ENCODE measurements at places on chromosomes 4 and X. TPM values are rescaled to one million over a fixed set of nuclear protein-coding genes. Genes with fewer than 3 reads are reported as not detected.

DNA sequence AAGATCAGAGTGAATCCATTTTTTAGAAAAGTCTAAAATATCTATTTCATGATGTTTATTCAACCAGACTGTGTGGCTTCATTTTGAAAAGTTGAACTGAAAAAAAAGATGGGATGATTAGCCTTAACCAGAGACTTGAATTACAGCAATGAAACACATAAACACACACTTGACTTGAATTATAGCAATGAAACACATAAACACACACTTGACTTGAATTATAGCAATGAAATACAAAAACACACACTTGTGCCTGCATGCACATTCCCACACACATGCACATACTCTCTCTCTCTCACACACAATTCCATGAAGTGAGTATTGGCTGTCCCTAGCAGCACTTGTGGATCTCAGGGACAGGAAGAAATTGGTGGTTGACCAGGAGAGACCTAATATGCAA, 286.8 kb downstream of the USP46 start:
- DNase-seq, result no peak

- DNase-seq, result no peak
Observed at GRCh38 chr4:109295081-109295480, 7.4 kb downstream of the COL25A1 start.

DNA sequence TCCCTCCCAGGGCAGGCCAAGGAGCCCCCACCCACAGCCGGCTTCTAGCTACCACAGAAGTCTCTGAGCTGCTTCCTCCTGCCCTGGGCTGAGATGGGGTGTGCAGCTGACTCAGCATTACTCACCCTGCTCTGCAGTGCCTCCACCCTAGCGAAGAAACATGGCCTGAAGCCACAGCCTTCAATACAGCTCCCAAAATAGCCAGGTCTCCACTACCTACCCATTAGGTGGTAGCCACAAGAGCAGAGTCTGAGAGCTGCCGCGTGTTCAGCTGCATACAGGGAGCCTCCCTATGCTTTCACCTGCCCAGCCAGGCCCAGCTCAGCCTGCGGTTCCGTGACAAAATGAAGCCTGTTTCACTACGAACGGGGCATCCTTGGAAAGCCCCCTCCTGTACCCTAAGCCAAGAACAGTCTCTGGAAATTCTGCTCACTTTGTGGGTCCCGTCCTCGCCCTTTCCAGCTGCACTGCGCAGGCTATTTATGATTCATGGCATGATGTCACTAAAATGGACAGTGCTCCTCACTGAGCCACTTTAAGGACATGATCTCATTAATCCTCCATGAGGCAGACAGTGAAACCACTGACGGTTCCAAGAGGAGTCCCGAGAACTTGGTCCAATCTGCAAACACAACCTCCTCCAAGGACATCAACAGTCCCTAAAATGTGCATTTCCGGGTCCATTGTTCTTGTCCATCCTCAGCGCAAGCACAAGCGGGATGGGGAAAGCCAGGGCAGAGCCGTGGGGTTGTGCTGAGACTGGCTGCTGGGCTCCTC, 20.2 kb downstream of the WDR1 start:
- DNase-seq, result peak; percentile 53

GRCh38 chr4:5893004-5893580, at the start of gene CRMP1:
CRMP1 (minus strand) TSS chr4:5893086; CDS start chr4:5892969, 117 bp downstream.
- DNase-seq, result no peak

GRCh38 chr4:48311896-48312295, 29.4 kb upstream of the SLAIN2 start:
- no peak for DNase-seq

DNA sequence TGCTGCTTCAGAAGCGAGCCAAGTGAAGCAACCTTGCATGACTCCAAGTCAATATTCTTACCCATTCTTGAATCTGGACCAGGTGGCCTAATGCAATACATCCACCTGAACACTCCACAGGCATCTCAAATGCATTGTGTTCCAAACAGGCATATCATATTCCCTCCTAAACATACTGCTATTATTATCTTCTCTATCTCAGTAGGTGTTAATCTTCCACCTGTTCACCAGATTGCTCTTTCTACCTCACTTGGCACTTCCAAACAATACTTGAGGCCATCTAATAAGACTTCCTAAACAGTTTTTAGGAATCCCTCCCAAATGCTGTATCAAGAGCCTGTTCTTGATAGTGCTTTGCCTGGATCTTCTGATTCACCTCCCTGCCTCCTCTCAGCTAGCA, 90.7 kb downstream of the GPRIN3 start:
- no peak for DNase-seq

- no peak for DNase-seq
Observed at GRCh38 chrX:33906971-33907370, 225.1 kb downstream of the FAM47A start.

DNA sequence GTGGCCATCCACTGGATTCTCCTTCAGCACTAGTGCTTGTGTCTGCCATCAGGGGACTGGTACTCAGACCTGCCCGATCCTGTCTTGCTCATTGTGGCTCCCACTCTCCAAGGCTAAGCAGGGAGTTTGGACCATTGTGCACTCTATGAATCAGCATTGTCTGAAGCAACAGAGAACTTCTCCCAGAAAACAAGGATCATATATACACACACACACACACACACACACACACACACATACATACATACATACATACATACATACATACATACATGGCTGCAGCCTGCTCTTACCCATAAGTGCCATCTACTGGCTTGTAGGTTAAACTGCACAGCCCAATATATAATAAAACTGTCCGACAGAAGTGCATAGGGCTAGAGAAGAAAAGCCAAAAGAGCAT, 345.3 kb upstream of the LCORL start:
- DNase-seq, result peak; percentile 7

- peak; percentile 39 for DNase-seq
Observed at GRCh38 chr4:2714061-2714770, 41.9 kb downstream of the TNIP2 start.

GRCh38 chr4:175422331-175422730, 389.7 kb downstream of the GPM6A start:
- DNase-seq, result no peak

- no peak for DNase-seq
Observed at GRCh38 chr4:25759101-25759500, 103.5 kb downstream of the SLC34A2 start.

DNA sequence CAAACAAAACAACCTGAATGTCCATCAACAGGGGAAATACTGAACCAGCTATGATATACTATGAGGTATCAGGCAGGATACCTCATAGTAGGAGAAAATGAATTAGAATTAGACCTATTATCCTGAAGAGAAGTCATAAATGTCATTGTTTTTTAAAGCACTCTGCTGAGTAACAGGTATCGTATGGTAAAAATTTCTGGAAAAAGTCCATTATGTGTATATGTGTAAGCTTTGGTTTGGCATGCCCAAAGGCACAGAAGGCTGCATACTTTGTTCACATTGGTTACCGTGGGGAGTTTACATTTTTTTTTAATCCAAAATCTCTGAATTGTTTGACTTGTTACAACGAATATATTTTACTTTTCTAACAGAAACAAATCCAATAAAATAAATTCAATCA, 70.5 kb downstream of the RPS3A start:
- DNase-seq, result no peak

DNA sequence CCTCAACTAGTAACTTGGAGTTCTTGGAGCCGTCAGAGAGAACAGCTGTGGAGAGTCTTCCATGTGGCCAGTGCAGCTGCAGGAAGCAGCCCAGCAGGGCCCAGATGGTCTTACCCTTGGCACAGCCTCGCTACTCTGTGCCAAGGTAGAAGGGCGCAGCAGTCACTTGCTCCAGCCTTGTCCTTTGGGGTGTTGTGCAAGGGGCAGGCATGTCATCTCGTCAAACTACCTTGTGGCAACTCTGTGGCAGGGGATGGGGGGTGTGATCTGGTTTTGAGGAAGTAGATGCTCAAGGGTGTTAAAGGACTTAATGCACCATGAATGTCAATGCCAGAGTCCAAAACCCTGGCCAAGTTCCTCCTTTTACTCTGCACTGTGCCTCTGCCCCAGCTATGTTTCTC, 34.2 kb upstream of the TBC1D14 start:
- no peak for DNase-seq

- no peak for DNase-seq
Observed at GRCh38 chrX:118761939-118762707, 34.7 kb downstream of the IL13RA1 start.

GRCh38 chrX:125308653-125309052, 11.0 kb upstream of the TEX13C start:
- no peak for DNase-seq

- peak; percentile 3 for DNase-seq
Observed at GRCh38 chrX:38055170-38055847, 49.0 kb downstream of the SYTL5 start.

DNA sequence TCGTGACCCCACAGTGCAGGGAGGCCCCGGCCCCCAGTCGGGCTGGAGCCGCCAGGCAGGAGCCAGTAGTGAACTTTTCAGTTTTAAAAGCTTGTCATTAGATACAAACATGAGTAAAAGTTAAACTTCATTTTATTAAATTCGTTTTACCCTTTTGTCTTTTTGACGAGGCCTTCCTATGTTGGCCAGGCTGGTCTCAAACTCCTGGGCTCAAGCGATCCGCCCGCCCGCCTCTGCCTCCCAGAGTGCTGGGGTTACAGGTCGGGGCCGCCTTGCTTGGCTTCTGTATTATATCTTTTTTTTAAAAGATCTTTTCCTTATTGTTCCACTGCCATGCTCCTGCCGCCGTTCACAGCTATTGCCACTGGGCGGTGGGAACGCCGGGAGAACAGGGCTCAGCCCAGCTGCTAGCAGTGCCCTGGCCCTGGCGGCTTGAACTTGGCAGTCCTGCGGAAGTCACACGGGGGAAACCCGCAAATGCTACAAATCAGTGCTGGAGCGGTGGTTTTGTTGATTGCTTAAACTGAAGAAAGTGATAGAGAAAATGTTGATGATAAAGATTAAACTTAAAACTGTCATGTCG, 968 bp upstream of the NELFA start:
- peak; percentile 23 for DNase-seq

DNA sequence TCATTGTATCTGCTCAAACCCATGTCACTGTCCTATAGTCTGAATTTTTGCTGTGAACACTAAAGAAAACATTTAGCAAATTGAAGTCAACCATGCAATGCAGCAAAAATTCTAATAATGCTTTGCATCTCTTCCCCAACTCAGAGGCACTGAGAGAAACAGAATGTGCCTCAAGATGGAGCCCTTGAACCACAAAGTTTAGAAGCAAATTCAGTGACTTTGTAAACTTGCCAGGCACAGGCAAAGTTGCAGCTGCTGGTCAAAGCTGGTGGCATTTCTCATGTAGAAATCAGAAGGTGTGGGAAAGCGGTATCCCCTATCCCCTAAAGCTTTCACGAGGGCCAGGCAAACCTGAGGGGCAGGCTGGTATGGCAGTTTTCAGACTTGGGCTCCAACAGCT, 121.7 kb upstream of the DIPK2B start:
- DNase-seq, result peak; percentile 41

DNA sequence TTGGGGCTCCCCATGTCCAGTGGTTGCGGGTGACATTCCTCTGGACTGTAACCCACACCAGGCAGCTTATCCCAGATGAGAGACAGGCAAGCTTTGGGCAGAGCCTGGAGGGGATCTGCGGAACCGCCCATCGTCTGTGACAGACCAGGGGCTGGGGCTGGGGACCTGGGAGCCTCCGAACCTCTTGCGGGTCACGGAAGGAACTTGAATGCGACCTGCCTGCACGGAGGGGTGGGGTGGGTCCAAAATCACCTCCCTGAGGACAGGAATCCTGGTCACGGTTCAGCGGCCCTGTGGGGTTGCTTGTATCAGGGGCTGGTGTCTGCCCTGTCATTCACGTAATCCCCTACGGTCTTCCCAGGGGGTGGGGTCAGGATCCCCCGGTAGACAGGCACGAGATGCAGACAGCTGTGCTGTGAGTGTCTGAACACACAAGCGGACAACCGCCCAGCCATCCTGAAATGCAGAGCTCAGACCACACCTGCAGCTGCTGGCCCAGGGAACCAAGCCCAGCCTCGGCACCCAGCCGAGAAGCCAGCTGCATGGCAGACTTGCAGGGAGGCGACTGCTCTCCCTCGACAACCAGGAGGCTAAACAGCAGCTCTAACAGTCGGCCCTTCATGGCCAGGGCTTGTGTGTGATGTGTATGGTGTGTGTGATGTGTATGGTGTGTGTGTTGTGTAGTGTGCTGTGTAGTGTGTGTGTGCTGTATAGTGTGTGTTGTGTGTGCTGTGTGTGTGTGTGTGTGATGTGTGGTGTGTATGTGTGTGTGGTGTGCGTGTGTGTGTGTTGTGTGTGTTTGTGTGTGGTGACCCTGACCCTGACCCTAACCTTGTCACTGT, 105.9 kb upstream of the ADRA2C start:
- peak; percentile 77 for DNase-seq

GRCh38 chrX:13103188-13103913, 58.9 kb upstream of the FAM9C start:
- no peak for DNase-seq

DNA sequence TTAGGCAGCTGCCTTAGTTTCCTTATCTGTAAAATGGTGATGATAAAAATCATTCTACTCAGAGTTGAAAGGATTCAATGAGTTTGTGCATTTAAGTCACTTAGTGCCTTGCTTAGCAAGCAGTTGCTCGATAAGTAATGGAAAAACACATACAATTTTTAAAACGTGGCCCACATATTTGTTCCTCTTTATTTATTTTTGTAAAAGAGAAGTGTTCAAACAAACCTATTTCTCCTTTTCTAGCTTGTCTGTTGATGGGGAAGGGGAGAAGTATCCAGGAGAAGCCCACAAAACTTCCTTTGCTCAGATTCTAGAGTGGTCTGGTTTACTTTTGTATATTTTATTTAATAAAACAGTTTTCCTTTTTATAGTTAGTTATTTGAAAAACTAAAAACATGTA, 3.3 kb upstream of the HPGDS start:
- no peak for DNase-seq

DNA sequence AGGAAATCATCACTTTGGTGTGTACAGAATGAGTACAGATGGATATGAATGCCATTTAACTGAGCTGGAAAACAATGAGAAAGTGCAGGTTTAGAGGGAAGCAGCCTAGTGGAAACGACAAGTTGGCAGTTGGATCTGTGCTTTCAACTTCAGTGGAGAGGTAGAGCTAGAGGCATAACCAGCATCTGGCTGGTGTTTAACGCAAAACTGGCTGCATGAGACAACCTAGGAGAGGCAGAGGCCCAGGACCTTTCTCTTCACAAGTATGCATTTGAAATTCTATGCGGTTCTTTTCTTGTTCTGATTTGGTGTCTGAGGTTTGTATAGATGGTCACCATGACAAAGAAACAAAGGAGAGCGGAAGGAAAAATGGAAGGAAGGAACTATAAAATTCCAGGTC, 63.1 kb downstream of the ANXA5 start:
- no peak for DNase-seq

DNA sequence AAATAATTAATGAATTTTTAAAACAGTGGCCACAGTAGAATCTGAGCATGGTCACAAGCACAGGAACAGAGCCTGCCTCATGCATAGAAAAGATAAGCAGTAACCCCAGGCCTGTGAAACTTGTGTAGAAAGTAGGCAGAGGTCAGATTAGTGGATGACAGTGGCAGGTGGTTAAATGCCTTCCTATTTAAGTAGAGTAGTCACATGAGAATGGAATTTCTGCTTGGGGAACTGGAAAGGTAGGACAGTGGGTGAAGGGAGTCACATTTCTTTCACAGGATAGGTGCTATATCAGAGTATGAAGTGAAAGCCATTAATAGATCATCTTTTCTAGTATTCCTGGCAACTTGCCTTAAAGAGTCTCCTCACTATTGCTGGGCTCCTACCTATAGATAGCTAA, 34.9 kb upstream of the ASB12 start:
- DNase-seq, result no peak

The RHOH gene
- polyA plus RNA-seq, result 1.6 TPM

The FBXW7 gene
- 36.3 TPM for polyA plus RNA-seq

The CXCL6 gene
- not detected for polyA plus RNA-seq

The BEX2 gene
- polyA plus RNA-seq, result 36.4 TPM

The DTHD1 gene
- not detected for polyA plus RNA-seq

The HTN3 gene
- not detected for polyA plus RNA-seq

The NDST4 gene
- polyA plus RNA-seq, result 0.84 TPM

The DIAPH2 gene
- polyA plus RNA-seq, result 11.0 TPM

The NAA11 gene
- 0.61 TPM for polyA plus RNA-seq

The CSN1S1 gene
- polyA plus RNA-seq, result not detected
